ENCODE measurements at places on chromosomes 13 and 19.

GRCh38 chr19:35601971-35602370, 10.6 kb upstream of the HAUS5 start:
- no peak for DNase-seq

DNA sequence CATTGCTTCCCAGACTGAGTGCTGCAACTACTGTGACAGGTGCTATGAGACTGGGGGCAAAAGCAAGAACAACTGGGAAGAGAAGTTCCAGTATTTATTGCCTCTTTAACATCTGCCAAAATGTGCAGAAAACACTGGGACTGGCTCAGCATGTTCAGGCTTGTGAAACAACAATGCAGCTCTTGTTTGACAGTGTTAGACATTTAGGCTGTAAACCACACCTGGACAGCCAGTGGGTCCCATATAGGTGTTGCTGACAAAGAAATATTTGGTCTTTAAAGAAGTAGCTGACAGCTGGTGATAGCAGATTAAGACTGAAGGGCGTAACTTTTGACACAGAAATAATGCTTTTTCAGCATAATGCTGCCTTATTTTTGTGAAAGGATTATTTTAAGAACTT, 88.1 kb downstream of the STOML3 start:
- DNase-seq = peak; percentile 67

- no peak for DNase-seq
Observed at GRCh38 chr13:113337556-113337955, 26.4 kb downstream of the GRTP1 start.

DNA sequence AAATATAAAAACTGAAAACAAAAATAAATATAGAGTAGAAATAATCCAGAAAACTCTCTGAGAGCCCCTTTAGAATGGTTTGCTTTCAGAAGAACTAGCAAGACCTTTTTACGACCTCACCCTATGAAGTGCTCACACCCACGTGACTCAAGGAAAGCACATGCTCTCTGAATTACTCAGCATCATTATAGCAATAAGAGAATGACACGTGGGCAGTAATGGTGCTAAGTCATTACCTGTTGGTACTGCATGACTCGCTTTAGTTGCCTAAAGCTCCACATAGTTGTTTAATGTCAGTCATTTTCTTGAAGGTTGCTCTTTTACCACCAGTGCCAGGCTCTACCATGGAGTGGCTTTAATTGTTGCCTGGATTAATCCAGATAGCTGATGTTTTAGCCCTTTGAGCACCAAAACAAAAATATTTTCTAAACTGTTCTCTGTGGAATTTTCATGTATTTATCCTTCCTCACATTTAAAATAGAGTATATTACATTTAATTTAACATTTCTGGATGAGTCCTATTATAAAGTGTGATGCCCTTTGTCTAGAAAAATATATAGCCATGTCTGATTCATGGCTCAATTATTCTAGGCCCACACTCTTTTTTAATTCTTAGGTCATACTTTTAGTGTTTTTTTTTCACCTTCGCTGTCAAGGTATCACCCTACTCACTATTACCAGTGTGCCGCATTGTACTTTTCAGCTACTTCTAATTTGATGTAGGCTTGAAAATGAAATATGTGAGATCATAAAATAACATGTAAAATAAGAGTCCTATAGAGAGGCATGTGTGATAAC, 56.8 kb downstream of the THSD1 start:
- DNase-seq = no peak

GRCh38 chr19:7832781-7833180, 2.8 kb downstream of the EVI5L start:
- DNase-seq = no peak

- DNase-seq = no peak
Observed at GRCh38 chr13:75452564-75452963, 29.4 kb downstream of the TBC1D4 start.
